Natural killer cell treated with Interleukin-12 subunit alpha and Interleukin-12 subunit beta and Interleukin-15 and Interleukin-18, amount 100 ng/mL, for 72 hours (primary cell): ENCODE measurements at places on chromosomes 16 and 17. TPM values are rescaled to one million over a fixed set of nuclear protein-coding genes. Genes with fewer than 3 reads are reported as not detected.
A peak's percentile ranks its signal among the peaks of the same experiment; 100 is the strongest.

DNA sequence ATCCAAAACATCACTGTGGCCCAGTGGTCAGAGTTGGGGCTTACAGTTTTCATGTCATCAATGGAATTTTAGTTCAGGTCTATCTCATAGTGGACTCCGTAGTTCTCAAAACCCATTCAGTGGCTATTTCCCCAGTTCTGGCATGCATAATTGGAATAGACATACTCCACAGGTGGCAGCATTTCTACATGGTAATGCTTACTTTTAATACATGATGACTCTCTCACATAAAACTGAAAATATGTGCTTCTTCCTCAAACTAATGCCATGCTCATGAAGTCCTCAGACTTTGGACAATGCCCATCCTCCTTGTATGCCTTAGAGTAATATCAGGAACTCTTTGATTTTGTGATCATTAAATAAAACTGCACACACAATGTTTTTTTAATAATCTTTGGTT, 857.4 kb upstream of the GOT2 start:
- H3K27me3 ChIP-seq: no peaks in the 10 kb centered on the region
- H3K27ac ChIP-seq: no peak overlapping the region
- no peaks in the 10 kb centered on the region for H3K4me1 ChIP-seq
- DNase-seq: no peak
- no peak overlapping the region for H3K4me3 ChIP-seq

Gene CX3CL1
- total RNA-seq: not detected

Gene RDM1
- 3.5 TPM for total RNA-seq

Gene SRL
- not detected for total RNA-seq

Gene CD79B
- 58.6 TPM for total RNA-seq

GRCh38 chr17:63592797-63593196, 7.9 kb upstream of the TACO1 start:
- H3K4me3 ChIP-seq: no peak overlapping the region
- no peaks in the 10 kb centered on the region for H3K27me3 ChIP-seq
- peak overlapping the region; percentile 31 for H3K27ac ChIP-seq
- peaks cover 23% of the 10 kb centered on the region for H3K4me1 ChIP-seq
- peaks cover 14% of the 10 kb centered on the region for H3K36me3 ChIP-seq

- peaks cover 10% of the 10 kb centered on the region for H3K4me1 ChIP-seq
- peaks cover 40% of the 10 kb centered on the region for H3K27me3 ChIP-seq
- H3K36me3 ChIP-seq: no peaks in the 10 kb centered on the region
Measured at GRCh38 chr17:18937981-18938691, 13.8 kb upstream of the SLC5A10 start.

GRCh38 chr17:29715680-29716079, 93.0 kb upstream of the CORO6 start:
- no peaks in the 10 kb centered on the region for H3K27me3 ChIP-seq
- peak overlapping the region; percentile 37 for H3K27ac ChIP-seq
- H3K4me1 ChIP-seq: peaks cover 61% of the 10 kb centered on the region

DNA sequence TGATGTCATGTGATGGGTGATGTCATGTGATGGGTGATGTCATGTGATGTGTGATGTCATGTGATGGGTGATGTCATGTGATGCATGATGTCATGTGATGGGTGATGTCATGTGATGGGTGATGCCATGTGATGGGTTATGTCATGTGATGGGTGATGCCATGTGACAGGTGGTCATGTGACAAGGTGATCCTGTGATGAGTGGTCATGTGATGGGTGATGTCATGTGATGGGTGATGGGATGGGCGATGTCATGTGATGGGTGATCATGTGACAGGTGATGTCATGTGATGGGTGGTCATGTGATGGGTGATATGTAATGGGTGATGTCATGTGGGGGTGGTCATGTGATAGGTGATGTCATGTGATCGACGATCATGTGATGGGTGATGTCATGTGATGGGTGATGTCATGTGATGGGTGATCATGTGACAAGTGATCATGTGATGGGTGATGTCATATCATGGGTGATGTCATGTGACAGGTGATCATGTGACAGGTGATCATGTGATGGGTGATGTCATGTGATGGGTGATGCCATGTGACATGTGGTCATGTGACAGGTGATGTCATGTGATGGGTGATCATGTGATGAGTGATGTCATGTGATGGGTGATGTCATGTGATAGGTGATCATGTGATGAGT, 17.2 kb downstream of the CD300LB start:
- no peak for DNase-seq
- H3K27ac ChIP-seq: peak overlapping the region; percentile 90
- H3K36me3 ChIP-seq: peaks cover 16% of the 10 kb centered on the region

DNA sequence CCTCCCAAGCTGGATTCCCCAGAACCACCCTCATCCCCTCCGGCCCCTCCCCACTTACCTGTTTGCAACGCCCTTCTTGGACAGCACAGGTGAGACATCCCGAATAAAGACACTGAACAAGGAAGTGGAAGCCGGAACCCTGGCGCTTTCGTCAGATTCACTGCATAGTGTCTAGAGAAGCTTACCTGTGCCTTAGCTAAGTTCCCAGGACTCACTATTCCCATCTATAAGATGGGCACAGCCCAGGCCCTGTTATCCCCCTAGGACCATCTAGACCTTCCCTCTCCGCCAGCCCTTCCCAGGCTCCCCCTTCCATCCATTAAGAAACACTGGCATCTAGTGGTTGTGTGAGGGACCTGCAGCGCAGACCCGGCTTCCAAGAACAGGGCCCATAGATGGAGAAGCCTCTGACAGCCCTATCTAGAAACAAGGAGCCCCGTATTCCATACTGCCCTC, 26.9 kb upstream of the RPL38 start:
- no peaks in the 10 kb centered on the region for H3K4me1 ChIP-seq
- no peak overlapping the region for H3K27ac ChIP-seq
- no peak overlapping the region for H3K4me3 ChIP-seq

Gene KRT31
- total RNA-seq: not detected
